ENCODE measurements at places on chromosomes 1 and 21.

DNA sequence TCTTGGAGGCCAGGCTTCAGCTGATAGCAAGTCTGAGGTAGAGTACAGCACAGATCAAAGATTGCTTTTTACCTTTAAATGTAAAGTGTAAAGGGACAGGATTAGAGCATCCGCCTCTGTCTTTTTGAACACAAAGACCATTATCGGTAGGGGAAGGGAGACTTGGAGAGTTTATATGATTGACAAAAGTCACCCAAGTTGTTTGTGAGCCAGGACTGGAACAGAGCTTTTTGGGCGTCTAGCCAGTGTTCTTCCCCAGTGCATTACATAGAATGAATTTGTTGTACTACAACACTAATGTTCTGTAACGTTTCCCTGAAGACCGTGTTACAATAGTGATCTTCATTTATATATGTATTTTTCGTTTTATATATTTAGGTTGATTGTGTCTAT lies 9.3 kb upstream of the PIGC start:
- DNase-seq: no peak

DNA sequence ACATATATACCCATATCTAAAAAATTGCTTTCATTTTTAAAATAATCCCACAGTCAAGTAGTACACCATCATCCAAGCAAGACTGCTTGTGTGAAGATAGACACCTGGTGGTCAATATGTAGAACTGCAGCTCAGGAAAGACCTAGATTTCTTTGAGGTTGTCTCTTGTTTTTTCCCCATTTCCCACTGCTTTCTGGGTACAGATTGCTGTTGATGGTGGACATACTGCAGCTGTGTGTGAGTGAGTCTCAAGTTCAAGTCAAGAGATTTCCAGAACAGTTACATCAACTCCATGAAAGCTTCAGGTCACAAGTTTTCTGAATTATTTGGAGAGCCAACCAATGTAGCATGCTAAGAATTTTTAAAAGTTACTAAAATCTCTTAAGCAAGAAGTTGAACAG lies 306.4 kb downstream of the DUSP10 start:
- DNase-seq: no peak

DNA sequence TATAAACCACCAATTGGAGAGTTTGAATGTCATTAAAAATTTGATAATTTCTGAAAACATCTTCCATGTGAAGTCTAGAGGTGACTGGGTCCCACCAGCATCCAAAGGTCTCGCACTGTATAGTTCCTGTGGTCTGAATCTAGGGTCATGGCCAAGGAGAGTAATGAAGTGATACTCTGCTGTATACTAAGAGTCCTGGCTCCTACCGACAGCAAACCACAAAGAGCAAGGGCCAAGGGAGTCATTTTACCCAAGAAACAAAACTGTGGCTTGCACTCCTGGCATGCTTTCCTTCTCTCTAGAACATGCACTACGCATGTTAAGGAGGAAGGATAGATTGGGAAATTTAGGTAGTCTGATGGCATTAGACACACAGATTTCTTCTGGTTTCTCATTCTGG lies 115.6 kb downstream of the BRINP2 start:
- DNase-seq: no peak

- DNase-seq: no peak
Measured at GRCh38 chr21:45618287-45618686, 25.2 kb upstream of the PCBP3 start.

GRCh38 chr1:85801520-85801919 lies 93.3 kb upstream of the ZNHIT6 start:
- no peak for DNase-seq

- DNase-seq: no peak
Measured at GRCh38 chr1:99726818-99727217, 39.6 kb downstream of the FRRS1 start.

DNA sequence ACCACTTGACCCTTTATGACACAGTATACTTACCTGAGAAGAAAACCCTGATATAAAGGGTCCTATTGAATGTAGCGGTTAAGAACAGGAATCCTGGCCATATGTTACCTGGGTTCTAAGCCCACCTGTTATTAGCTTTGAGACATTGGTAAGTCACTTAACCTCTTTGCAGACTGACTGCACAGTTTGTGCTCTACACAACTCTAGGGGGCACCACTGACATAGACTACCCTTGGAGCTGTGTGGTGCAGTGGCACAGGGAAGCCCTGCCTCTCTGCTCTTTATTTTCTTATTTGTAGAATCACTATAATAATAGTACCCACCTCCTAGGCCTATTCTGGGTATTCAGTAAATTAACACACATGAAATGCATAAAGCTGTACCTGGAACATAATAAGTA lies 165.6 kb downstream of the C1orf94 start:
- no peak for DNase-seq

GRCh38 chr1:50268049-50268448 lies 155.2 kb downstream of the DMRTA2 start:
- DNase-seq: no peak

DNA sequence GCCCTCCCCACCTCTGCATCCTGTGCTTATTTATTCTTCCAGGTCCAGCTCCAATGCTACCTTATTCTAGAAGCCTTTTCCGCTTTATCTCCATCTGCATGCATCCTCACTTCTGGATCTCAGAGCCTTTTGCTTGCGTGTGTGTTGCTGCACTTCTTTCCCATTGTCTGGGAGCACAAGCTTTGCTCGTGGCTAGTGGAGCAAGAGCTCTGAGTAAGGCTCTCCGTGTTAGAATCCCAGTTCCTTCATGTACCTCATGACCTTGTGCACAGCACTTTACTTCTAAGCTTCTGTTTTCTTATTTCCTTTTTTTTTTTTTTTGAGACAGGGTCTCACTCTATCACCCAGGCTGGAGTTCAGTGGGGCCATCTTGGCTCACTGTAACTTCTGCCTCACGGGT lies 140.0 kb upstream of the POU3F1 start:
- DNase-seq: no peak

DNA sequence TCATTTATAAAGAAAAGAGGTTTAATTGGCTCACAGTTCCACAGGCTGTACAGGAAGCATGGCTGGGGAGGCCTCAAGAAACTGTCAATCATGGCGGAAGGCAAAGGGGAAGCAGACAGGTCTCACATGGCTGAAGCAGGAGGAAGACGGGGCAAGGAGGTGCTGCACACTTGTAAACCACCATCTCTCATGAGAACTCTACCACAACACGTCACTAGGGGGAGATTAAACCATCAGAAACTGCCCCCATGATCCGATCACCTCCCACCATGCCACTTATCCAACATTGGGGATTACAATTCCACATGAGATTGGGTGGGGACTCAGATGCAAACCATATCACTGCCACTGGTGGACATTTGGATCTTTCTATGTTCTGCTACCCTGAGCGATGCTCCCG lies 351.4 kb downstream of the NPHP4 start:
- no peak for DNase-seq
